ENCODE measurements at places on chromosomes 7 and 10.

GRCh38 chr10:100873146-100873826 lies 39.5 kb upstream of the SLF2 start:
- peak; percentile 19 for DNase-seq

DNA sequence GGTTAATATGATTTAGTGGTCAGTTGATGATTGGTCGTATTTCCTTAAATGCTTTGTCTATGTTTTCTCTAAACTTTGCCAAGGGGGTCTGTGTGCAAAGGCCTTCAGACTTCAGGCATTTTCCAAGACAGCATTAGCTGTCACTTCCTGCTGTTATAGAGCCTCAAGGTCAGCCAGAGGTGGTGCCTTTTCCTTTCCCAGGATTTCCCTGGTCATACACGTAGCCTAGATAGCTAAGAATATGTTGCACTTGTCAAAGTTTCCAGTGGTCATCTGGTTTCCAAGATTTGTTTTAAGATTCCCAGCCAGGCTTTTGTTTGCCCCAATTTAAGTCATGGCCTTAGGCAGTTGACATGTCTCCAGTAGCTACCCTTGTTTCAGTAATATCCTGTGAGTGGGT lies 133.2 kb upstream of the IGFBP3 start:
- DNase-seq: no peak

DNA sequence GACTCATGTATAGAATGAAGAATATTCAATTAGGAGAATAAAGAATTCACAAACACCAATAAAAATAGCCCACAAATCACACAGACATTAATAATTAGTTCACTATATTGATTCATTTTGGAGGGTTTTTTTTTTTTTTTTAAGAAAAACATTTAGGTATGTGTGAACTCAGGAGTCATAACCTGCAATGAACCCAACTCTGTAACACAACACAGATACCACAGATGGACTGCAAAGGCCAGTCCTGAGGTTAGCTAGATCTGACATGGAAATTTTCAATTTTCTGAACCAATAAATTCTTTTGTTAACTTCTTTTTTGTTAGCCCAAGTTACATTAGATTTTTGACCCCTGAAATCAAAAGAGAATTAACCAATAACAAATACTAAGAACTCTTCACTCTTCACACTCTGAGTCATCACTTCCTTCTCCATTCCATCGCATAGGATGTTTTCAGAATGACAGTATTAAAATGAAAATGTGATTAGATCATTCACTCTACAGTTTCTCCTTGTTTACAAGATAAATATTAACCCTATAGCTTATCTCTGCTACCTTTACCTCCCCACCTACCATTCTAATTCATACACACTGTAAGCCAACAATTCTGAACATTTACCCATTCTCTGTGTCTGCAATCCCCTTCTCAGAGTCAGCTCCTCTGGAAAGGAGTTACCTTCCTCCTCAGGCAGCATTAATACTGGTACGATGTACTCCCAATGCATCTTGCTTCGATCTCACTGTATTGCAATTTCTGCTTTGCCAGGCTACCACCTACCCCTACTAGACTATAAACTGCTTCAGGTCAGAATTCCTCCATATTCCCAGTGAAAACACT lies 141.5 kb downstream of the LRRN3 start:
- DNase-seq: peak; percentile 77

DNA sequence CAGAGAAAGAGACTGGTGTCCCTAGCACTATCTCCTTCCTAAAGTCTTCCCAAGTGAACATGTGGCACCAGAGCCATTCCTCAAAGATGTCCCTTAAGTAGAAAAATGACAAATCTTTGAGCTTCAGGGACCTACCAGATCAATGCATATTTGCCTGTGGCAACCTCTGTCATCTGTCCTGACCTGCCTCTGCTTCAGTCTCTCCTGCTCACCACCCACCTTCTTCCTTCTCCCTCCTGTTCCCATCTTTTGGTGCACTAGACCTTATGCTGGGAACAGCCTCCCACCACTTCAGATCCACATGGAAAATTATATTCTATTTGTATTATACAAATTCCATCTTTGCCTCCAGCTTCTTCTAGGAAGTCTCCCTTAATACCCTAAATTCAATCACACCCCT lies 386.4 kb downstream of the PLXNA4 start:
- DNase-seq: no peak

DNA sequence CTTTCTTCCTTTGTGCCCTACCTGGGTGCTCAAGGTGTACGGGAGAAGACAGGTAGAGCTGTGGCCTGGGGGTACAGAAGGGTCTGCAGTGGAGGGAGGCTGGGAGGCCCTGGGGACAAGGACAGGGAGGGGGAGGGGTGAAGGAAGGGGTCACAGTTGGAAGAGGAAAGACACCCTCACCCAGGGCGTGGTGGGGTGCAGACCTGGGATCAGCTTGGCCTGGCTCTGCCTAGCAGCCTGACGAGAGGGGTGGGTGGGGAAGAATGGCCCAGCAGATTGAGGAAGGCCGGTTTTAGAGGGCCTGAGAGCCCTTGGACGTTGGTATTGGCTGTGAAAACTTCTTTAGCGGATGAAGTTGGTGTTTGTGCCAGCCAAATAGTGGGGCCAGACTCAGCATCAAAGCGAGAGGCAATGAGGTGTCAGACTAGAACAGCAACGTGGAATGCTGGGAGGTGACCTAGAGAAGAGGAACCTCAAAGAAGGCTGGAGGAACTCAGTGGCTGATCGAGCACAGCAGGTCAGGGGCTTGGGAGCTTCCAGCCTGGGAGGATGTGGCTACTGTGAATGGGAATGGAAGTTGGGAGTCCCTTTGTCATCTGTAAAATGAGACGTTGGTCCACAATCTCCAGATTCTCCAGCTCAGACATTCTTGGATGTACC lies 18.1 kb upstream of the TRIM8 start:
- no peak for DNase-seq

- DNase-seq: peak; percentile 8
Observed at GRCh38 chr7:137609500-137609899, 237.3 kb downstream of the DGKI start.

DNA sequence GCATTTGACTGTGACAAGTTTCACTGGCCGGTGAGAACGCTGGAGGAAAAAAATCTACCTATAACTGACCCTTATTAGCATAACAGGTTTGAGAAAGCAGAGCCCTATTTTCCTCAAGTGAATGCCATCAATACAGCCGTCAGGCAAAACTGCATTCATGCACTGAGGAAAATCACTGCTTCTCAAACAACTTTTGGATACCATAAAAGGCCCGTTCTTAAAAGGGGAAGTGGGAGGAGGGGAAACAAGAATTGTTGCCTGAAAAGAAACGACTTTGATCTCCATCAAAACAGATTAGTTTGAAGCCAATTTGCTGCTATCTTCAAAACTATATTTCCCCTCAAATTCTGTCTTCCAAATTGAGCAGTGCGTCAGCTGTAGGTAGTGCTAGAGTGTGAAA lies 670.6 kb downstream of the PCDH15 start:
- no peak for DNase-seq

DNA sequence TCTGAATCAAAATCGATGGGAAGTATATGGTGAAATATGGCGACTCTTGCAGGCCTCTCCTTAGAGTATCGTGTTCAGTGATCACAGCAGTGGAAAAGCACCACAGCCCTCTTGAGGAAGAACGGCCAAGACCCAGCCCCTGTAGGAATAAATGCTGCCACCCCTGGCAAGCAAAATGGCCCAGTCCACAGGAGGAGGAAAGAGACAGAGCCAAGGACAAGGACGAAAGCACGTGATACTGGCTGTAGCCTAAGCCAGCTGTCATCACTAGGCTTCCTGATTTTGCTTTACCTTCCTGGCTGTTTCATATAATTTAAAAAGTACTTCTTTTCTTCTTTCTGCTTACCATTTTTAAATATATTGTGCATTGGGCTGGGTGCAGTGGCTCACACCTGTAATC lies 395.0 kb upstream of the SHH start:
- no peak for DNase-seq

GRCh38 chr7:50342616-50343114 lies 38.1 kb downstream of the IKZF1 start:
- DNase-seq: no peak

DNA sequence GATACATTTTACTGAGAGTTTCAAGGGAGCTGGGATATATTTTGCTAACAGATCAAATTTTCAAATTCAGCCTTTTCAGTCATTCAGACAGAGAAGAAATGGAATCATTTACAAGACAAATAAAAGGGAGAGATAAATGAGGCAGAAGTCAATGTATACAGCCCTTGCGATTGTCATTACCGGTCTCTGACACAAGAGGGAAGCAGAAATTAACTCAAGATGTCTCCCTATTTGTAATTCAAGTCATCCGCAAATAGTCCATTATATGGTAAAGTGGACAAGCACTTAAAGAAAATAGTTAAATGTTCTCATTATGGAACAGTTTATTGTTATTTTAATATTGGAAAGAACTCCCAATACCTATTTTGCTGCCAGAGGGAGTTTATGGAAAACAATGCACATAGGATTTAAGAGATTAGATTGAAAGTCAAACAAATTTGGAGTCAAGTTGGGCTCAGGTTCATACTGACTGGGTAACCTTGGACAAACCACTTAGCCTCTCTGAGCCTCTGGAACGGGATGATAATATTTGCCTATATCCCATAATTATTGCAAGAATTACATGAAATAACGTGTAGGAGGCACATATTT lies 89.3 kb upstream of the PRKCQ start:
- peak; percentile 50 for DNase-seq

DNA sequence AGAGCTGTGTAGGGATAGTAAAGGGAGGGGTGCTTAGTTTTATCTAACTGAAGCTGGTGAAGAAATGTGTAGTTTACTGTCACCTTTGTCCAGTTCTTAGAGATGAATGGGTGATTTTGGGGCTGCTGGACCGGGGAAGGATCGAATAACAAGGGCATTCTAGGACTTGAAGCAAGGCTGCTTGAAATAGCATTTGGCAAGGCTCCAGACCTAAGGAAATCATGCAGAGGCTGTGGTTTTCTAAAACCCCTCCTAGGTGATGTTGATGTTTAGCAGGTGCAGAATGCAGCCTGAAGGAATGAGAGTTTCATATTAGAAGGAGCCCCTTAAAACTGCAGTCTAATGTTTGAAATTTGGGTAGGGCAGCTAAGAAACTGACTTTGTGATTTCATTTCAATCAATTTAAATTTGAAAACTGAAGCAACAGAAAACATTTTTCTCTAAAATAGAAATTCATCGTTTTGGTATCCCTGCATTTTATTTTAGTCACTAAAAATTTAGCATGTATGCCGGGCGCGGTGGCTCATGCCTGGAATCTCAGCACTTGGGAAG lies 68.5 kb downstream of the TET1 start:
- DNase-seq: no peak

DNA sequence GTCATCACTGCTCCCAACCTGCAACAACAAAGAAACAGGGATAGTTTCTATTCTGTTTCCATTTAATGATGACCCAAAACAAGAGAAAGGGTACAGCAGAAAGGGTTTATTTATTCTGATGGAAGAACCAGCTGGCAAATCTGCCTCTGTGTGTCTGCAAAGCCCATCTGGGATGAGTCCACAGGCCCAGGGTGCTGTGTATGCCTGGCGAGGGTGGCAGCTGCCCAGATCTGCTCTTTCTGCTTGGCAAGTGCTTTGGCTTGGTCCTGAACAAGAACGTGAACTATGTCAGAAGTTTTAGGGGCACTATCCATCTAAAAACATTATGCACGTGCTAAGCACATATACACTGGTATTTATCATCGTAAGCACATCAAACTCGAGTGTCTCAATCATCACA lies 333.8 kb downstream of the CXCL12 start:
- DNase-seq: no peak

DNA sequence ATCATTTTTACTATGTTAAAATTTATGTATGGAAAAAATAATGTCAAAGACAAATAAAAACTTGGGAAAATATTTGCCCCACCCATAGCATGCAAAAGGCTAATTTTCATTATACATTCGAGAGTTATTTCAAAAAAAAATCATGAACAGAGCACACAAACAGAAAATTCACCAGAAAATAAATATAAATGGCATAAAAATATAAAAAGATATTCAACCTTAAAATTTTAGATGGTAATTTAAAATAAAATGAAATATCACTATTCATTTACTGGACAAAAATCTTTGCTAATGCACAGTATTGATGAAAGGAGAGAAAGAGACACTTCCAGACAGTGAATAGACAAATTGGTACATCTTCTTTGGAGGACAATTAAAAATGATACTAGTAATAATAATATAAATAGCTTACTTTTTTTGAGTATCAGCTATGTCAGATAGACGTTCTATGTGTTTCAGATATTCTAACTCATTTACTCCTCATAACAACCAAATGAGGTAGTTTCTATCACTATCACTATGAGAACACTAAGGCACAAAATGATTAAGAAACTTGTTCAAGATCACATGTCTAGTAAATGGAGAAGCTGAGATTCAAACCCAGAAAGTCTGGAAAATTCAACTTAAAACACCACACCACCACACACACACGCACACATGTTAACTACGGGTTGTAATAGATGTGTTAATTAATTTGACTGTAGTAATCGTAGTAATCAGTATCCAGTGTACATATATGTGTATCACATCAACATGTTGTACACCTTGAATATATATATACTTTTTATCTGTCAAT lies 63.0 kb downstream of the CCDC71L start:
- no peak for DNase-seq

GRCh38 chr7:107563081-107563774 lies 492 bp downstream of the COG5 start:
- no peak for DNase-seq

Data from fibroblast of skin of right biceps (primary cell).